ENCODE measurements at places on chromosomes 4 and X.
A peak's percentile ranks its signal among the peaks of the same experiment; 100 is the strongest.

DNA sequence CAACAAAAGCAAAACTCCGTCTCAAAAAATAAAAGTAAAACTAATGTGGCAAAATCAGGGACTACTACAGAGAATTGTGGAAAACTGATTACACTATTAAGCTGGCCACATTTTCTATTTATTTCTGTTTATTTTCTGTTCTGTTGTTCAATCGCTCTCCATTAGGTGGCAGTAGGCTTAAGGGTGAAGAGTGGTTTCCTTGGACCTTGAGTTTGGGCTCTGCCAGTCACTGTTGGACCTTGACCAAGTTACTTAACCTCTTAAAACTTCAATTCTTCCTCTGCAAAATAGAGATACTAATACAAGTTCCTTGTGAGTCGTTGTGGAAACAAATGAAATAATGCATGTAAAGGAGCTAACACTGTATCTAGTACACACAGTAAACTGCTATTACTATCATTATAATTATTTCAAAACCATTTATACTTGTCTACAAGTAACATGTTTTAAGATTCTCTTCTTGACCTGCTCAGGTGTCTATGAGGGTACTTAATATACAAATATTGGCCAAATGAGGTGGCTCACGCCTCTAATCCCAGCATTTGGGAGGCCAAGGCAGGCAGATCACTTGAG is 15.2 kb downstream of the HSD17B11 start:
- DNase-seq = peak; percentile 2

DNA sequence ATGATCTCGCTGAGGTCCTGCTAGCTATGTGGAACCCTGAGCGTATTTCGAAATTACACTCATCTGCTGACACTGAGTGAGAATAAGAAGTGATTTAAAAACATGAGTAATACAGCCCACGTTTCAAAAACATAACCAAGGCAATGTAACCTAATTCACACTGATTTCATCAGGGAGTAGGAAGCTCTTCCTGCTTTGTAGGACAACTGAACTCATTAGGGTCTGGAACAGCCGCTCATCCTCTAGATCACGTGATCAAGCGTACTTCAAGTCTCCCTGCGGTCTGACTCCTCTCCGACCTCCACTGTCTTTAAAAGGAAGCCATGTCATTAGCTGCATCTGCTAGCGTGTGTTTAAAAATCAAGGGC is 138.0 kb downstream of the NSUN7 start:
- DNase-seq = no peak

DNA sequence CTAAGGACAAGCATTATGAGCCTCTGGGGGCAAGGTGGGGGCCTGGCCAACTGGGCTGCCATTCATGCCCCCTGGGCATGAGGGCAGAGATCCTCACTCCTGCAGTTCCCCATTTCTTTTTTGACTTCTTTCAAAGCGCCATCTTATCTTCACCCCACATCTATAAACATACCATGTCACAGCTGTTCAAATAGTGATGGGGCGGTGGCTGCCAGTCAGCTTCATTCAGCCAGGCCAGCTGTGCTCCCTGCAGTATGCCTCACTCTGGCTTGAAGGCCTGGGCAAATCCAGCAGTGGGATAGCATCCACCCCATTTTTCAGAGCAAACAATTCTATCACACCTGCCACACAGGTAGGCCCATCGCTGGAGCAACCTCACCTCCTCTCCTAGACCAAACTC is 85.5 kb downstream of the NHSL2 start:
- DNase-seq = no peak

DNA sequence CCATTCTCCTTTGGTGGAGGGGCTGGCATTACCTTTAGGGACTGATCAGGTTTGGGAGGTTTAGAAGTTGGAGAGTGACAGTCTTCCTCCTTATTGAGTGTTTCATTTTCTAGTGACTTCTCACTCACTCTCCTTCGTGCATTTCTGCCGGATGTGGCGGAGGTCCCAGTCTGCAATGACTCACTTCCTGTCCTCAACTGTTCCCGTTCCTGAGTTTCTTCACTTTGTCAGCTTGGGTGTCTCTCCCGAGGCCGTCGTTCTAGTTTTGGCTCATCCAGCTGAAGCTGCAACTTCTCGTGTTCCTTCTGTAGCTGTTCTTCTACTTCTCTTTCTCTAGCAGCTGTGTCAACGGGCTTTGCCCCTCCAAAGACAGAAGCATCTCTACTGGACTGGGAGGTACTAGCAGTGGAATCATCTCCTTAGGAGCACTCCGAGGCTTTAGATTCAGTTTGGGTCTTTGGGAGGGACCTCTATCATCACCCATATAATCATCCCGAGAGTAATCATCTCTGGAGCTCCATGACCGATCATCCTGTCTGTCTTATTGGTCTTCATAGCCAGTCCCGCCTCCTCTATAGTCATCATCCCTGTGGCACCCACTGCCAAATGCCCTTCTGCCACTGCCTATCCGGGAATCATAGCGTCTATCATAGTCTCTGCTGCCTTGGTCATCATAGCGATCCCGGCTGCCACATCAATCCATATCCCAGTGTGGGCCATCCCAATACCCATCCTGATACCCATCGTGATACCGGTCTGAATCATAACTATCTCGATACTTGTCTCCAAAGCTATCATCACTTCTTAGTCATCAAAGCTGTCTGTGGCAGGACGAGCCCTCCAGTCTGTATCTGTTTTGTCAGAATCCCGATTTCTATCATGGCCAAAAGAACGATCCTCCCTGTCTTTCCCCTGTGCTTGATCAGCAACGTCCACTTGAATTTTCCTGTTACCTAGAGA is 35.3 kb upstream of the VSIG4 start:
- DNase-seq = no peak

DNA sequence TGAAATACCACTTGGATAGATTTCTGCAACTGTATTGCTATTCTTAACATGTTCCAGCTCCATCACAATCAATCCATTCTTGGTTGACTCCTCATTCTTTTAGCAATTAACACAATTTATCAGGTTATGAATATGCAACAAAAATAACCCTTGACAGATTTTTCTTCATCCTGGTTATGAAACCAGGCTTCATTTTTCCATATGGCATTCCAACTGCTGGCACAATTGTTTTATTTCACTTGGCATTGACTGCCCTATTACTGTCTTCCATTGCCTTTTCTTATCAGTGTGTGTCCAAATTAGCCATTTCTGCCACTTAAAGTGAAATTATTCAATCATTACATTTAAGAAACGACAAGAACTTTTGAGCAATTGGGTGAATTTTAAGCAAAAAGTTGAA is 388.8 kb upstream of the EPHA5 start:
- DNase-seq = no peak

DNA sequence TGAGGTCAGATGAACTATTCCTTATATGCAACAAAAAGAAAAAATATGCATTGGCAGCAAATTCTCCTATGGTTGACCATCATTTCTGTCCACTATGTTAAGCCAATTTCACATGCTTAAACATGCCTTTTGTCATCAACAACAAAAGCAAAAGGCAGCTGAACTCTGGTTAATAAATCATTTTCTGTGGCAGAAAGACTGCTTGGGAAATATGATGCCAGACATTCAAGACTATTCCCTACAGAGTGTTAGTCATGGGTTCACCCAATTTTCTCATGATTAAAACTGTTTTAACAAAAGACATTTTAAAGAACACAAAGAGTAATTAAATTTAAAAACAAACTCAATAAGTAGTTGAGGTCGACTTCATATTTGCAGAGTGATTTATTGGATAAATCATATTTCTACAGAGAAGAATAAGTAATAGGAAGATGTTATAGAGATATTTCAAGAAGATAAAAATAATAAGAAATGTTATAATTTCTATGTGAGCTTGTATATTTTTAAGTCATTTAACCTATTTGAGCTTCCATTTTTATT is 890.6 kb downstream of the STPG2 start:
- no peak for DNase-seq

DNA sequence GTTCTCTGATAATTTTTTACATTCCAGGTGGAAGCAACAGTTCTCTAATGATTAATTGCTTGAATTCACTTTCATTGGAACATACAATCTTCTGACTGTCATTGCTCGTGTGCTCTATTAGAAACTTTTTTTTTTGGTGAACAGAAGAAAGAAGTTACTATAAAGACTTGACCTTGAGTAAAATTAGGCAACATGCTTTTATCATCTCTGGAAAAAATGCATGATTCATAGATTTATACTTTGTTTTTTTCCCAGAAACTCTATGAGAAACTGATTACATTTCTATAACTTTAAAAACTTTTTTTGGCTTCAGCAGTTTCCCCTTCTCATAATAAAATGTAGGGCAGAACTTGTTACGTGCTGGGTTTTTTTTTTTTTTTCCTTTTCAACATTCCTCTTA is 167.6 kb downstream of the ARHGAP10 start:
- no peak for DNase-seq

All from cerebellar nuclear complex (tissue), 1 donor.